ENCODE measurements at places on chromosomes 2 and 18. TPM values are rescaled to one million over a fixed set of nuclear protein-coding genes. Genes with fewer than 3 reads are reported as not detected.

GRCh38 chr18:26057344-26057773 lies 33.1 kb downstream of the SS18 start:
- no peak for DNase-seq
- H3K27me3 ChIP-seq: no peaks in the 10 kb centered on the region
- H3K4me3 ChIP-seq: no peak overlapping the region
- peaks cover 45% of the 10 kb centered on the region for H3K36me3 ChIP-seq
- H3K4me1 ChIP-seq: no peaks in the 10 kb centered on the region
- H3K27ac ChIP-seq: no peak overlapping the region

The PTPRN gene
- total RNA-seq: 7.6 TPM

The CERKL gene
- total RNA-seq: not detected

The DUSP19 gene
- 1.7 TPM for total RNA-seq

The FBXO15 gene
- not detected for total RNA-seq

The CAPN14 gene
- total RNA-seq: 4.7 TPM
